ENCODE measurements at places on chromosomes 1 and 21.

DNA sequence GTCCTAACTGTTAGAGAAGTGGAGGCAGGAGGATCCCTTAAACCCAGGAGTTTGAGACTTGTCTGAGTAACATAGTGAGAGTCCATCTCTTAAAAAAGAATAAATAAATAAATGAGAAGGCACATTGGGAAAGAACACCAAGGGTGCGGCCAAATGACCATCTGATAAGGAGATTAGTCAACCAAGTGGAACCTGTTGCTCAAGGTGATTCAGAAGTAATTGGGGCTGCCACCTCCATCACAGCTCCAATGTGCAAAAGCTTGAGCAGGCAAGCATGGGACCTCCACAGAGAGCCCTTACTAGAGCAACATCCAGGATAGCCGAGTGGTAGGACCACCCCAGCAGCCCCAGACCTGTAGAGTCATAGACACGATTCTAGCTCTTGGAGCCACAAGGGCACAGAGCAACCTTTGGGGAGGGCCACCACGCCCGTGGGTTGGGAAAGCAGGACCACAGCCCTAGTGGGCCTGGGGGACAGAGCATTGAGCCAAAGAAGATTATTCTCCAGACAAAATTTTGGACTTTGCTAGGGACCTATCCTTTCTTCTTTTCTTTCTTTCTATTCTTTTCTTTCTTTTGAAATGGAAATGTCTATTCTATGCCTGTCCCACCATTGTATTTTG is 40.9 kb downstream of the KCNK1 start:
- DNase-seq = no peak

DNA sequence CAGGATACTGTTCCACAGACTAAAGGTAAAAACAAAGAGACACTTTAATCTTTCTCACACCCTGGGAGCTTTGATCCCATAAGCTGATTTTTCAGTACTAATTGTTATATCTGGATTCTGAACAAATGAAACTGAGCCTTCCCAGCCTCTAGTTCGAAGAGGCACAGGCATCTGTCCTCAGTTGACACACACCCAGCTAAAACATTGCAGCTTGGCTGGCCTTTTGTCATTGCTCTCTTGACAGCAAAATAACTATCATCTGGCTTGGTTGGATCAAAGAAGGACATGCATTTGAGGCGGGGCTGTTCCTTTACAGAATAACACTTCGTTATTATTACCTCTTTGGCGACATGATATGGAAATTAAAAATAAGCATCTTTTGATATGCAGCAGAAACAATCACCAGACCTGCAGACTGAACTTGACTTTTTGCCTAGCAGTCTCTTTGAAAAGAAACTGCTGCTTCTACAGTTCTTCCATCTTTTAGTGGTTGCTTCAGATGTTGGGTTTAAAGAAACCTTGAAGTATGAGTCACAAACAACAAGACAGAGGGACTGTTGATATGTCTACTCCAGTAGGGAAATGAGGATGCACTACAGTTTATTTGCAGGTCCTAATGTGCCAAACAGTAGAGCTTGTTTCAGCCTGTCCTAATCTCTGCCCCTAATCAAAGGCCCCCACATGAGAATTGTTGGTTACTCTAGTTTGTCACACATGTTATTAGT is 166.5 kb downstream of the TPR start:
- DNase-seq = no peak

GRCh38 chr1:9326596-9326995 is 33.9 kb downstream of the SPSB1 start:
- DNase-seq = peak; percentile 77

- DNase-seq = no peak
Measured at GRCh38 chr1:98468111-98468717, 193.3 kb upstream of the SNX7 start.

- no peak for DNase-seq
Measured at GRCh38 chr1:215052256-215053015, 30.1 kb upstream of the KCNK2 start.

DNA sequence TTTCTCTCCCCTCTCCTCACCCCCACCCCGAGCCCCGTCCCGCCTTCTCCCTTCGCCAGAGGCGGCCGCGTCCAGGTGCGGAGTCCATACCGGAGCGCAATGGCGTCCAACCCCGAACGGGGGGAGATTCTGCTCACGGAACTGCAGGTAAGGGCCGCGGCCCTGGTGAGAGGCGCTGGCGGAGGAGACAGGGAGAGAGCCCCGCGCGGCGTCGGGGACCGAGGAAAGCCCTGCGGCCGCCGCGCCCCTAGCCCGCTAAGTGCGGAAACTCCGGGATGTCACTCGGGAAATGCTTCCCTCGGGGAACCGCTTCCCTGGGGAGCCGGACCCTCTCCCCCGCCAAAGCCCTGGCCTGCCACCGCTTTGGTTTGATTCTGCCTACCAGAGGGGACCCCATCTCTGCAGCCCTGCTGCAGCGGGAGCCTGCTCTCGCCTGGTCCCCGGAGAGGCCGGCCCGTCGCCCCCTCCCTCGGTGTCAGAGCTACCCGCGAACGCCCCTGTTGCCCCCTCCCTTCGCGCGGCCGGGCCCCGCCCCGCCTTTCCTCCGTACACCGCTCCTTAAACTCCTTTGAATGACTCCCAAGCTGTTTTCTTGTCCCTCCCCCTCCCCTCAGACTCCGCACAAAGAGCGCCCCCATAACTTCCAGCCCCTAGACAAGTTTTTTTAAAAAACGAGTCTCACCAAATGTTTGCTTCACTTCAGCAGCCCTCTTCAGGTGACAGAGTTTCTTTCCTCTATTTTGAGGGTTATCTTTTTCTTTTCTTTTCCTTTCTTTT is 597 bp downstream of the PKN2 start:
- peak; percentile 11 for DNase-seq

DNA sequence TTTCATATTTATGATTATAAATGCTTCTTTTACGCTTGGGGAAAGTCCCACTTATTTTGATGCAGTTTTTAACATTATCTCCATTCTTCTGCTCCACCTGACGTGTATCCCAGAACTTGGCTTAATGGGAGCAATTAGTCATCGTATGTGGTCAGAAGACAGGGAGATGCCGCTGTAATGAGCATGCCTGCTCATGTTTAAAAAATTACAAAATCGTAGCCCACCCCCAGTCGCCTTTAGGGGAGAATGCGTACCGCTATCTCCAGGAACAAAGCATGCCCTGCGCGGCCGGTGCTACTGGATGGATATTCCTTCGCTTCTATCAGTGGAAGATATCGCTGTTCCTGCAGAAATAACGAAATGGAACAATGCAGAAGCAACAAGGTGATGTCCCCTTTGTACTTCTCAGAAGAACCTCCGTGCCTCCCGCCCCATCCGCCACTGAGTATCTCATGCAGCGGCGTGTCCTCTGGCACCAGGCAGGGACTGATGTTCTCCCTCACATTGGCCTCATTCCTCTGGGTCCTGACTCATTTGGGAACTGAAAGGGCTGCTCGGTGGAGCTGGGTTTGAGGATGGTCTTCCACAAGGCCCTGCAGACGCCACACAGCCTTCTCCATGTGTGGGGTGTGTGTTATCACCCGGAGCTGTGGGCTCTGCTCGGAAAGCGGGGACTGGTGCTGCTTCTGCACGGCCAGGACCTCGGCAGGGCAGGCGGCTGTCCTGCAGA is 116.3 kb upstream of the COL6A1 start:
- DNase-seq = peak; percentile 50

DNA sequence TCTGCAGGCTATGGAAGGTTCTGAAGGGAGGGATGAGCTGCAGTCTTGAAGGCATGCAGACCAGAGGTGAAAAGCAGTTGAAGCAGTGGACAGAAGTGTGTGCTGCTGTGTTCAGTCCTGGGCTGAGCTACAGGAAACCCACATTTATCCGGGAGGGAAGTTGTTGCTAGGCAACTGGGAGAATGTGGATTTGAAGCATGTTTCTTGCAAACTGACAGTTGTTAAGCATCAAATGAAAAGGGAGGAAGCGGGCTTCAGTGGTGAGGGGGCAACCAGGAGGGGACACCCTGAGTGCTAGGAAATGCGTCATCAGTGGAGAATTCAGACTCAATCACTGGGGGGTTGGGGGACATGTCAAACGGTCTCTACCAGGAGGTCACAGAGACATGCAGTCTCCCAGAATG is 28.7 kb downstream of the ABCA4 start:
- no peak for DNase-seq

DNA sequence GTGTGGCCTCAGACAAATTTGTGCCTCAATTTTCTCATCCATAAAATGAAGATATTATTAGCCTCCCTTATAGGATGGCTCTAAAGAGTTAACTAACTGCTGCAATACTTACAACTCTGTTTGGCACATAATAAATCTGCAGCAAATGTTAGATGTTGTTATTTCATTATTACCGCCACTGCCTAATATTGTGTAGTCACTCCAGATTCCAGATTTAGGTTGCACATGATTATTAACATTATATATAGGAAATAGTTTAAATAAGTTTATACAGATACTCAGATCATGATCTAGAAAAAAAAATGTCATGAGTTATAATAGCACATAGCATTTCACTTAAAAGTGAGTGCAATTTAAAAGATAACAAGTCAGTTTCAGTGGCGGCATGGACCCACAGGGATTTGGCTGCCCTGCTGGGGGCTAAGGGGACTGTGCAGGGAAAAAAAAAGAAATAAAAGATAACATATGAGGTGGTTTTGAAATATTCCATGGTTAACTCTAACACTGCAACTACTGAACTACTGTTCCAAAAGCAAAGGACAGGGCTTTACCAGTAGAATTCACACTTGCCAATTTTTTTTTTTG is 170.4 kb downstream of the TGFBR3 start:
- DNase-seq = no peak

DNA sequence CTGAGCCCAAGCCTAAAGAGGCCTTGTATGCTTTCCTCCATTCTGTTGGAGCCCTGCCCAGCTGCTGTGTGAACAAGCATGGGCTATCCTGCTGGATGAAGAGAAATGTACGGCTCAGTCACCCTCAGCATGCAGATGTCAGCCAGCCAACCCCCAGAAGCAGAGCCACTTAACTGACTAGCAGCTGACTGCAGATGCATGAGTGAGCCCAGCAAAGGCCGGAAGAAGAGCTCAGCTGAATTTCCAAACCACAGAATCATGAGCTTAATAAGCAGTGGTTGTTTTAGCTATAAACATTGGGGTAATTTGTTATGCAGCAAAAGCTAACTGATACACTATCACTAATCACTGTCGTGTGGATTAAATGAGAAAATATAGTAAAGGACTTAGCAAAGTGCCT is 39.0 kb downstream of the FOXO6 start:
- DNase-seq = no peak

- DNase-seq = no peak
Measured at GRCh38 chr1:40998668-40999067, 19.2 kb downstream of the CTPS1 start.

DNA sequence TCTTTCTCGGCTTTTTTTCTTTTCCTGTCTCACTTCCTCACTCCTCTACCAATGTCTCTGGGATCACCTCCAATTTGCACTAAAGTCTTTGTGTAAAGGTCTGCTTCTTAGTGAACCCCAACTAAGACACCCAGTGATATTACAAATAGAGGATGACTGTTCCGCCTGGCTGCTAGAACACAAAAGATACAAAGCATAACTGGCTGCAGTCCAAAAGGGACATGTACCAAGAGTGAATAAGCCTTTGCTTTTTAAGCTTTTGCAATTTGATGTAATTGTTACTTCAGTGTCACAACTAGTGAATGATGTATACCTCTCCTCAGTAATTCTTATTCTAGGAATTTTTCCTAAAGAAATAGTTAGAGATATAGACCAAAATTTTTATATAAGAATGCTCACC is 82.8 kb upstream of the BEND5 start:
- DNase-seq = no peak

DNA sequence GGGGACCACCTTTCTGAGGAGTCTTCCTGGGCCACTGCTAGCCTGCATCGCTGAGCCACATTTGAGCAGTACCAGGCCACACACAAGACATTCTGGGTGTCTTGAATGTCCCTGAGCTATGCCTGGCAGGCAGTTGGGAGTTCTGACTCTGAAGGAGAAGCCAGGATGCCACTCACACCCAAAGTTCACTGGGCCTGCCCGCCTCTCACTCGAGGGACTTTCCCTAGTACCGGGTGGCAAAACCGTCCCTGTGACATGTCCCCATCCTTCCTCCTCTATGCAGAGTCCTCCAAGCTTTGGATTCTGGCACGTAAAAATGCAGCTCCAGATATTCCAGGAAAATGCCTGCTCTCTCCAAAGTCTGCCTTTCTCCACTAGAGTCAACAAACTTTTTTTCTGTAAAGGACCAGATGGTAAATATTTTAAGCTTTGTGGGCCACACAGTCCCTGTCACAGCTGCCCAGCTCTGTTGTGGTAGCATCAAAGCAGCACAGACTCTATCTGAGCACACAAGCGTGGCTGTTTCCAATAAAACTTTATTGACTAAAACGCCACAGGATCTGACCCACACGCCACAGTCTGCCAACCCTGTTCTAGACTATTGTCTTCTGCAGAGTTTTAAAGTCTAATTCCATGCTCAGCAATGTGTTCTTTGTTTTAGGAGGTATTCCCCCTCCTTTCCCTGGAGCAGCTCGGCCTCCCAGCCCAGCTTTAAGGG is 19.2 kb upstream of the GUCA2B start:
- DNase-seq = no peak

GRCh38 chr21:46065215-46065913 is 32.5 kb upstream of the COL6A2 start:
- no peak for DNase-seq

GRCh38 chr1:60866917-60867531 is 215.3 kb upstream of the NFIA start:
- DNase-seq = no peak

DNA sequence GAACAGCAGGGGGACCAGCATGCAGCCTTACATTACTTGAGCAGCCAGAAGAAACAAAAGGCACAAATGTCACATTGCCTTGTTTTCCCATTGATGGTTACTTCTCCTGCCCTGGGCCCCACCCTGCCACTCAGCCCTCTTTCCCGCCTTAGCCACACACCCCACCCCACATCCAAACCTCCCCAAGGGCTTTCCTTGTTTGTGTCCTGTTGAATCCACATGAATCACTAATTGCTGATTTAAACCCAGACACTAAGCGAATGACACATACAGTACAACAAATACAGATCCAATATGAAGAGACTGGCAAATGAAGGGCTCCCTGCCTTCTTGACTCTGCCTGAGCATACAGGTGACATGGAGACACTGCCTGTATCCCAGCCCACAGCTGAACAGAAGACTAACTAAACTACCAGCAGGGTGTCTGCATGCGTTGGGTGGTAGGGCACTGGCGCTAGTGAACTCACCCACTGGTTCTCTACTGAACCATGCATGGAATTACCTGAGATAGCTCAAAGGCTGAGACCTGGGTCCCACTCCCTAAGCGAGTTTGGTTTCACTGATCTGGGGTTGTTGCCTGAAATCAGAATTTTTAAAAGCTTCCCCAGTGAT is 3.1 kb downstream of the IGSF3 start:
- DNase-seq = no peak

GRCh38 chr1:211210965-211211364 is 48.2 kb upstream of the RCOR3 start:
- DNase-seq = no peak

- DNase-seq = no peak
Measured at GRCh38 chr1:167658574-167659328, 28.7 kb downstream of the RCSD1 start.

Measured in amniotic stem cell (primary cell).